ENCODE measurements at places on chromosomes 12 and 14.

- no peak for DNase-seq
These were observed 83.2 kb downstream of the ITPR2 start for GRCh38 chr12:26749781-26750180.

- DNase-seq = no peak
These were observed 48.0 kb upstream of the CCND2 start for GRCh38 chr12:4225571-4225970.

DNA sequence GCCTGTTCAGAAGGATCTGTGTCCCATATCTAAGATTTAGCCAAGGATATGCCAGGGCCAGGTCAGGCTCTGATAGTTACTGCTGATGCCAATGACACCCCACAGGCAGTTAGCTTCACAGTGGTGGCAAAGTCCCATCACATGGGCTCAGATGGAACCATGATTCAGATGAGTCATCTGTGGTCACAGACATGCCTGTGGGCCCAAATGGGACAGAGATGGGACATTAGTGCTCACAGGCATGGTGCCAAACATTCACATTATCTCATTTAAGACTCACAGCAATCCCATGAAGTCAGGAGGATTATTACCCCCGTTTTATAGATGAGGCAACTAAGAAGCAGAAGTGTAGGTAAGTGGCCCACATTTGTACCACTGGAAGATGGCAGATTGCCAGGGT, 207.8 kb downstream of the DPF3 start:
- no peak for DNase-seq

DNA sequence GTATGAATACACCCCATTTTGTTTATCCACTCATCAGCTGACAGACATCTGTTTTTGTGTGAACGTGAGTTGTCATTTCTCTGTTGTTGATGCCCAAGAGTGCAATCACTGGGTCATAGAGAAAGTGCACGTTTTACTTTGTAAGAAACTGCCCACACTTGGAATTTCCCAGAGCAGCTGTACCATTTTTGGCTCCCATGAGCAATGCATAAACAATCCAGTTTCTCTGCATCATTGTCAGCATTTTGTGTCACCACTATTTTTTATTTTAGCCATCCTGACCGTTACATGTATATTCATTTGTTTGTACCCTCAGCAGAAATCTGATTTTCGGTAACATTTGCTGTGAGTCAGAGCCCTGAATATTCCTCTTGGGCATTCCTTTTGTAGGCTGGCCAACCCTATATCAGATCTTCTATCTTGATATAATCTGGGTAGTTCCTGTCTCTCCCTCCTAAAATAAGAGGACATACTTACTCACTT, 62.7 kb downstream of the RBM19 start:
- no peak for DNase-seq

GRCh38 chr14:79246173-79246572, 965.1 kb downstream of the DIO2 start:
- DNase-seq = no peak

- no peak for DNase-seq
These were observed 6.4 kb downstream of the NGB start for GRCh38 chr14:77264466-77265186.

DNA sequence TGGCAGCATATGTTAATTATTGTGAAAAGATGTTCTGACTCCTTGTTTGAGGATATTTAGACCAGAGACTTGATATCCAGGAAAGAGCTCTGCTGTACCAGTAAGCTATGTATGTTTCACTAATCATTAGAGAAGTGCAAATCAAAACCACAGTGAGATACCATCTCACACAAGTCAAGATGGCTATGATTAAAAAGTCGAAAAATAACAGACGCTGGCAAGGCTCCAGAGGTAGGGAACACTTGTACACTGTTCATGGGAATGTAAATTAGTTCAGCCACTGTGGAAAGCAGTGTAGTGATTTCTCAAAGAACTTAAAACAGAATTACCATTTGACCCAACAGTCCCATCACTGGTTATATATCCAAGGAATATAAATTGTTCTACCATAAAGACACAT, 171.6 kb downstream of the DPY19L2 start:
- DNase-seq = no peak

DNA sequence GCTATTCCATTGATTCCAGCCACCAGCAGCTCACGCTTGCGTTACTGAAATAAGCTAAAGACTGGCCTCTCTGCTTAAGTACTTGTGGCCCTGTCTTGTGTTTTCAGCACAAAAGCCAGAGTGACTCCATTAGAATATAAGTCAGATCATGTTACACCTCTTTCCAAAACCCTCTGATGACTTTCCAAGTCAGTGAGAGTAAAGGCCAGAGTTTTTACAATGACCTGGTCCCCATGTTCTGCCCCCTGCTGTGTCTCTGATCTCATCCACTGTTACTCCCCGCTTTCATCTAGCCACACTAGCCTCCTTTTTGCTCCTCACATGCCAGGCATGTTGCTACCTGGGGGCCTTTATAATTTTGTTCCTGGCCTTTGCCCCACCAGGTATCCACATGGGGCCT, 6.9 kb upstream of the CKAP4 start:
- no peak for DNase-seq

GRCh38 chr12:85468356-85469157, 188.5 kb downstream of the ALX1 start:
- no peak for DNase-seq

- no peak for DNase-seq
These were observed 185.8 kb downstream of the CAPZA3 start for GRCh38 chr12:18923721-18924120.

GRCh38 chr12:80676856-80677255, 30.6 kb upstream of the MYF6 start:
- DNase-seq = no peak

GRCh38 chr12:6069437-6070093, 54.9 kb downstream of the VWF start:
- no peak for DNase-seq

GRCh38 chr12:63222582-63222981, 71.6 kb upstream of the AVPR1A start:
- DNase-seq = no peak

GRCh38 chr14:24481622-24482324, 26.3 kb downstream of the CMA1 start:
- DNase-seq = no peak

GRCh38 chr12:131211340-131211938, 257.7 kb downstream of the ADGRD1 start:
- no peak for DNase-seq

DNA sequence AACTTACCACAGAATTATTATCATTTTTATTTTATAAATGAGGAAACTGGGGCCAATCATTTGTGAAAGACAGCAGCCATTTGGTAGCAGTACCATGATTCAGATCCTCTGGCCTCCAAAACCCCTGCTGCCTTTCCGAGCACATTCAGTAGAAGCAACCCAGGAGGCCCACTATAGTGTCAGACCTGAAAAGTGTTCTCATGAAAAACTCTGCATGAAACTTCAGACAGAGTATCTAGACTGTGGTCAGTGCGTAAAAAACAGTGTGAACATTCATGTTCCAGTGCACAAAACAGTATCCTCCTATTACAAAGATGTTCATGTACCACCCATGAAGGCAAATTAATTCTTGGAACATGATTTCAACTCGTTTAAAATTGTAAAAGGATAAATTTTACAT, 112.0 kb downstream of the EPS8 start:
- DNase-seq = no peak

GRCh38 chr14:30118992-30119640, 191.5 kb upstream of the PRKD1 start:
- no peak for DNase-seq

- DNase-seq = no peak
These were observed 127.5 kb downstream of the TMX1 start for GRCh38 chr14:51367600-51367931.

GRCh38 chr12:57213058-57213715, 3.4 kb upstream of the NXPH4 start:
- peak; percentile 72 for DNase-seq

- no peak for DNase-seq
These were observed 23.5 kb downstream of the IFNG-AS1 start for GRCh38 chr12:68012712-68013111.

GRCh38 chr12:4717806-4718205, 2.4 kb upstream of the GALNT8 start:
- DNase-seq = no peak

DNA sequence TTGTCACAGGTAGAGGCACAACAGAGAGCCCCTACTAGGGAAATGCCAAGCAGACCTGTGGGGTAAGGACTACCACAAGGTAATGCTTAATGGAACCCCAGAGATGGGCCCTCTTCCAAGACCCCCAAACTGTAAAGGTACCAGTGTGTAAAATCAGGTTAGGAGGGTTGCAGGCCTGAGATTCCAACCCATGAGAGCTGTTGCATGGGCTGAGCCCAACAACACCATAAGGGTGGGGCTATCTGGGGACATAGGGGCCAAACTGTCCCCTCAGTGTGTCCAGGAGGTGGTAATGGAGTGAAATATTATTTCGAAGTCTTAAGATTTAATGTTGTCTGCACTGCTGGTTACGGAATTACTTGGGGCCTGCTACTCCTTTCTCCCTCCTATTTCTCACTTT, 620.2 kb downstream of the ETNK1 start:
- no peak for DNase-seq

DNA sequence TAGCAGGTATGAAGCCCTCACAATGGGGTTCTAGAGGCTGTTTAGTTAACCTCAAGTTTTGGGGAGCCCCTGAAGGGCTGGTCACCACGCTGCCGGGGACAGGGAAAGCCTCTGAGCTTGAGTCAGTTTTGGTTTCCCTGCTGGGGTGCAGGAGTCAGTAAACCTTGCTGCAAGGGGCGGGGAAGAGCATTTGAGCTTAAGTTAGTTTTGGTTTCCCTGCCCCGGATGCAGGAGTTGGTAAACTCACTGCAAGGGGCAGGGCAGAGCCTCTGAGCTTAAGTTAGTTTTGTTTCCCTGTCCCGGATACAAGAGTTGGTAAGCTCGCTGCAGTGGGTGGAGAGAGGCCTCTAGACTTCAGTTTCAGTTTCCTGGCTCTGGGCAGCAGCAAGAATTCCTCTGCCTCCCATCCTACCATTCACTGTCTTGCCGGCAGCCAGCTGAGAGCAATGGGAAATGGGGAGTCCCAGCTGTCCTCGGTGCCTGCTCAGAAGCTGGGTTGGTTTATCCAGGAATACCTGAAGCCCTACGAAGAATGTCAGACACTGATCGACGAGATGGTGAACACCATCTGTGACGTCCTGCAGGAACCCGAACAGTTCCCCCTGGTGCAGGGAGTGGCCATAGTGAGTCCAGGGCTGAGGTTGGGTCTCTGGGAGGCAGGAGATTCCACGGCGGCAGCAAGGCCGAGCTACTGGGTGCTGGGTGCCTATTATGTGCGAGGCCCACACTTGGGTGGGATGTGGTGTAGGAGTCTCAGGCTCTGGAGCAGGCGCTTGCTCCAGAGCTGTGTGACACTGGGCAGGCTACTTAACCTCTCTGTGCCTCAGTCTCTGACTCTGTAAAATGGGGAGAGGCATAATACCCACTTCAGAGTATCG, at the start of gene OAS2:
OAS2 (plus strand) TSS at position 357 of the 878 bp plus-strand sequence; CDS start at position 447, 90 bp downstream.
- no peak for DNase-seq

- DNase-seq = no peak
These were observed 128.1 kb downstream of the SLC15A4 start for GRCh38 chr12:128695697-128696096.

DNA sequence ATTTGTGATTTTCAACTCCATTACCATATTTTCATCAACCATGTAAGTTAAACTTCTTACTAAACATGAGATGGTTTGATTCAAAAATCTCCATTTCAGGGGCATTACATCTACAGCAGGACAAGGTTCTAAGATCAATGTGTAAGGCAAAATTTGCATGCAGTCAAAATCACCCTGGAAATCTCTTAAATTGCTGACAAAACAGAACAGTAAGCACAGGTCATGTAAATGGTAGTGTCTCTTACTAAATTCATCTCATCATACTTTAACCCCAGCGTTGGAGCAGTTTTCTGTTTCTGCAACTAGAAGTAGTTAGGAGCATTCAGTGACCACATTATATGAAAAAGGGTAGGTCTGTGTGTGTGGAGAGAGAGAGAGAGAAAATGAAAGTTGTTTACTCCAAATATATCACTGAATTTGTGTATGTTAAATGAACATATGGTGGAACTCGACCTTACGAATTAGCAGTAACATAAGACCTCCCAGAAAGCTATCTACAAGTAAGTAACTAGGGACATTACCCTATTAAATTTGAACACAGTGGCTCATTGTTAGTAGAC, 227.5 kb downstream of the SSPN start:
- no peak for DNase-seq

- no peak for DNase-seq
These were observed 26.4 kb downstream of the APAF1 start for GRCh38 chr12:98671459-98671858.

DNA sequence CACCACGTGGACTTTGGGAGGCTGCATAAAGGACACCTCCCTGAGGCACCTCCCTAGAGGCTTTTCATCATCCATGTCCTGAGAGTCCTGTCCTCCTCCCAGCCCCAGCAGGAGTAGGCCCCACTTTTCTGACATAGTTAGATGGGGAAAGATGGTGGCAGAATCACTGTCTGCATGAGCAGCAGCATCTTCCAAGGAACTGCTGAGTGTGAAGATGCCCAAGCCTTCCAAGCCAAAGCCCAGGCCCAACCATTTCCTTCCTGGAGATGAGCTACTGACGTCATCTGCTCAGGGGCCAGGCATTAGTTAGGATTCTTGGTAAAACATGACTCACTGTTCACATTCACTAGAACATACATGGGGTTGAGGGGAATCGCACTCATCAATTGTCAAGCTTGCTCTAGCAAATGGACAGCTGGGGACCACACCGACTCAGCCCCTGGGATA, 37.3 kb downstream of the VDR start:
- DNase-seq = no peak

DNA sequence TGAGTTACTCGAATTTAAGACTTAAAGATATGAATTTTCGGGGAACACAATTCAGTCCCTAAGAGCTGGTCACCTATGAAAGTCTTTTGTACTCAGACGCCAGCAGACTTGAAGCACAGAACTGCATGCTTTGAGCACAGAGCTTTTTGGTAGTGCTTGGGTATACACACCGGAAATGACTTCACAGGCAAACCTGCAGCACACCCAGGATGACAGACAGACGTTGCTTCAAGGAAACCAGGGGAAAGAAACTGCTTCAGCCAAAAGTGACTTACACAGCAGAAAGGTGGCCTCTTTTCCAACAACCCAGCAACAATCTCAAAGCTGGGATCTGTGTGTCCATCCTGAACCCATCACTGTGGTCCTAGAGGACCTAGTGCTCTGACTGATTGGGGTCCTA, 975.1 kb downstream of the AACS start:
- no peak for DNase-seq

DNA sequence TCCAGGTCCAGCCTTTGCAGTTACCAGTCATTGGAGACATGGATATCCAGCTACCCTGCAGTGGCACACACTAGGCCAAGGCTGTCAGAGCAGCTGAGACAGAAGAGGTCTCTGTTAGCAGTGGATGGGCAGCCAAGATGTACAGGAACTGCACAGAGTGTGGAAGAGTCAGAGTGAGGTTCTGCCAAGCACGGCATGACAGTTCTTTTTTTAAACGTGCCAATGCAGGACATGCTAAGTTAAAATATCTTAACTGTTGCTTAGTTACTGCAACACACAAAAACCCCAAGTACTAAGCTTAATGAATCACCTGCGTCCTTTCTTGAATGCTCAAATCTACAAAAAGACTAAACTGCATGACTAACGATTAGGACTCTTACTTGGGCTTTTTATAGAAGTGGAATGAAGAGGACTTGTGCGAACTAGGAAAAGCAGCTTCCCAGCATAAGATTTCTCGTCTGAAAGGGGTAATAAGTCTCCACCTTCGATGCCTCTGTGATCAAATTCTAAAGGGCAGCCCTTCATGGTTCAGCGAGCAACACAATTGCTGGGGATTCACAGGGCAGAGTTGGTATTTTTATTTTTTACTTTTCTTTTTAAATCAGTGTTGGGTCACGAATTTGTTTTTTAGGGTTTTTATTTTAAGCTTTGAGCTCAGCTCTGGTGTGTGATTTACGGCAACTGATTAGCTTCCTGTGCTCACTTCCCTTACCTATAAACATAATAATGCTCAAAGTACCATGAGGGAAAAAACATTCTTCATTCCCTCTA, 20.6 kb downstream of the MAPK1IP1L start:
- peak; percentile 13 for DNase-seq

Measured in nucleus accumbens (tissue), 56 donors.